ENCODE measurements at places on chromosomes 6 and 20.

- DNase-seq, result no peak
Measured at GRCh38 chr6:32175322-32175710, 568 bp downstream of the AGPAT1 start.

GRCh38 chr6:93417421-93418013, 1.8 kb downstream of the EPHA7 start:
- DNase-seq, result no peak

- no peak for DNase-seq
Measured at GRCh38 chr20:4081421-4081820, 66.1 kb upstream of the RNF24 start.

- DNase-seq, result peak; percentile 42
Measured at GRCh38 chr6:168152306-168152963, 73.4 kb upstream of the FRMD1 start.

- DNase-seq, result peak; percentile 52
Measured at GRCh38 chr6:75334266-75335040, 49.9 kb upstream of the TMEM30A start.

- no peak for DNase-seq
Measured at GRCh38 chr6:45595010-45595851, 217.5 kb upstream of the SUPT3H start.

DNA sequence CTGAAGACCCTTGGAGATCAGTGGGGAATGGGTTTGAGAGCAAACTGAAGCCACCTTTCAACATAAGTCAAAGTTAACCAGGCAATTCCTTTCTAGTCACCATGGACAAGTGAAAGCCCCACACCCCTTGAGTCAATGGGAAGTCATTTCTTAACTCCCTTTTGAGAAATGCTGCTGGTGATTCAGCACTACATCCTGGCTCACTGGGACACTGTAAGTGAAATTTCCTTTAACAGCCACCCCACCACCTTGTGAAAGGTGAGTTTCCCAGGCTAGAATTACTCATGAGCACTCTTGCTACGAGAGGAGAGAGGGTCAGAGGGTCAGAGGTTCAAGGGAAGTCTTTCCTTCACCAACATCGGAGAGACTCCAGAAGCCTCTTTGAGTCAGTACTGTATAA, 93.3 kb upstream of the MARCKS start:
- DNase-seq, result peak; percentile 17

DNA sequence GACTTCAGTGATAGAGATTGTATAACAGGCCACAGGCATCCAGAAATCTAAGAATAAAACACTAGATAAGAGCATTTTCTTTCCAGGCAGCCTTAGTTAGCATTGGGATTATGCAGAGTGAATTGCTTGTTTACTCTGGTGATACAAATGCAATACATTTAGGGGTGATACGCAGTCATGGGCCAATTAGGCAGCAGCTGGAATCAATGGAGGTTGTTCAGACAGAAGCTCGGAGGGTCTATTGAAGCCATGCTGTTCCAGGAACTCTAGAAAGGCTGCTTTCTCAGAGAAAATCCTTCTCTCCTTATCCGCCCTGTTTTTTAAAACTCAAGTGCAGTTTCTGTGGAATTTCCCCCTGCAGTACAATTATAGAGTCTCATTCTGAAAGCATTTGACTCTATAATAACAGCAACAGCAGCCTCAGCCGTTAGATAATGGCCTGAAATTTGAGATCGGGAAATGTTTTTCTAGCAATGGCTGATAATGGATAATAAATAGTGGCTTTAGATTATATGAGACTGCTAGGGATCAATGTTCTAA, 364.3 kb upstream of the HS3ST5 start:
- DNase-seq, result no peak

DNA sequence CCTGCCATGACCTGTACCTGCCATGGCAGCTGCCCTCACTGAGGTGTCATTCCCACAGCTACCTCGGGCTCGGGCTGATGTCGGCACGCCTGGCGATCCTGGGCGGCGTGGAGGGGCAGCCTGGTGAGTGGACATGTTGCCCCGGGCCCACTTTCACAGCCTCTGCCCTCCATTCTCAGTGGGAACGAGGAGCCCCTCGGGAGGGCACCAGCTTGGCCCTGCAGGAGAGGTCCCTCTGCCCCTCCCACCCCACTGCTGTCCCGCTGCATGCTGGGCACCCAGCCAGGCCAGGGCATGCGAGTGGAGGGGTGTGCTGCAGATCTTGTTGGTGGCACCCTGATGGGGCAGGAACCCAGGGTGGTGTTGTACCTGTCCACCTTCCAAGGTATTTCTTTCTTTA, 23.0 kb downstream of the ENTPD6 start:
- no peak for DNase-seq

DNA sequence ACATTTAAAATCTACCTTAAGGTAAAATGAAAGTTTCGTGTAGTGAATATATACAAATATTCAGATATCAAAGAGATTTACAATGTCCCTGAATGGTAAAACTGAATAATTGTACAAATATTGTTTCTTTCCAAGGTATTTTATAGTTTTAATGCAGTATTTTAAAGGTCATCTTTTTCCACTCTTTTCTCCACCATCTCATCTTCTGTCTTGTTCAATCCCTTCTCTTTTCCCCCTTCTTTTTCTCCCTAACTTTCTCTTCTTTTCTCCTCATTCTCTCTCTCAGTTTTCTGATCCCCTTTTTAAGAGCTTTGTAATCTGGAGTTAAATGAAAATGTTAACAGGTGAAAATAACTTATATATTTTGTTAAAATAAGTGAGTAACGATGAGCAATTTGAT, 126.9 kb downstream of the ADGRB3 start:
- no peak for DNase-seq

- DNase-seq, result no peak
Measured at GRCh38 chr20:63223121-63223825, 7.3 kb upstream of the YTHDF1 start.

GRCh38 chr6:131914967-131915751, 36.0 kb downstream of the CCN2 start:
- no peak for DNase-seq

DNA sequence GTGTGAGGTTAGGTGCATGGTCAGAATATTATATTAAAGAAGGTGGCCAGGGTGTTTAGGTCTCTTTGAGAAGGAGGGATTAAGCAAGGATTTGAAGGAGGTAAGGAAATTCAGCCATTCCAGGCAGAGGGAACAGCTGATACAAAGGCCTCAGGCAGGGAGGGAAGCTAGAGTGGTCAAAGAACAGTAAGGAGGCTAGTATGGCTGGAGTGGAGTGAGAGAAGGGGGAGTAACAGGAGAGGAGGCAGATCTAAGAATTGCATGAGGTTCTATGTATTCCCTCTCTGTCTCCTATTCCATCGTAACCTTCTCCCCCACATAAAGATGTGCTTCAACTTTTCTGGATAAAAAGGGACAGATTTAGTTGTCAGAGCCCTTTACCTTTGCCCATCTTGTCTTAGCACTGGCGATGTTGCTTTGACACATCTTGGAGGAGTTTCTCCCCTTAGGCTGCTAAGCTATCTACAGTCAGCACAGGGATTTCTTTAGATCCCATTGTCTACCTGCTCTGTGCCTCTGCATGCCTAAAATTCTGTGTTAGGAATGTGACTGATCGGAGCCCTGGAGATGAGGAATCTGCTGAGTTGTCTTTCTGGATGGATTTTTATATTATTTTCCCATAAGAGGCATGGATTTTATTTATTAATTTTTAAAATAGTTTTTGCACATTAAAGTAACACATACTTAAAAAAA, 59.9 kb downstream of the KLHL31 start:
- no peak for DNase-seq

GRCh38 chr20:32909451-32909850, 50.7 kb downstream of the EFCAB8 start:
- no peak for DNase-seq

GRCh38 chr20:52078289-52078688, 113.3 kb downstream of the ZFP64 start:
- no peak for DNase-seq

DNA sequence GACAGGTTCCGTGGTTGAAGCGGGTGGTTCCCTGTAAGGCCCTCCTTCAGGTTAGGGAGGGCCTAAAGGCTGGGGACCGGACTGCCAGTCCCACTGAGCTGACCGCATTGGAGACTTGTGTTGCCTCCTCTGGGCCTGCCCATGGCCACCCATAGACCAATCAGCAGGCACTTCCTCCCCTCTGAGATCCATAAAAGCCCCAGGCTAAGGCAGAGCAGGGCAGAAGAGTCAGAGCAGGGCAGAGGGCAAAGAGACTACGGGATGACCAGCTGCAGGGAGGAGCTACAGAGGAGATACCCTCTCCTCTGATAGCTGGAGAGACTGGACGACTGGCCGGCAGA, 537.4 kb downstream of the TENT5A start:
- no peak for DNase-seq

- DNase-seq, result no peak
Measured at GRCh38 chr6:82987416-82987815, 78.2 kb downstream of the UBE3D start.

- DNase-seq, result no peak
Measured at GRCh38 chr6:131231891-131232290, 96.6 kb downstream of the AKAP7 start.

DNA sequence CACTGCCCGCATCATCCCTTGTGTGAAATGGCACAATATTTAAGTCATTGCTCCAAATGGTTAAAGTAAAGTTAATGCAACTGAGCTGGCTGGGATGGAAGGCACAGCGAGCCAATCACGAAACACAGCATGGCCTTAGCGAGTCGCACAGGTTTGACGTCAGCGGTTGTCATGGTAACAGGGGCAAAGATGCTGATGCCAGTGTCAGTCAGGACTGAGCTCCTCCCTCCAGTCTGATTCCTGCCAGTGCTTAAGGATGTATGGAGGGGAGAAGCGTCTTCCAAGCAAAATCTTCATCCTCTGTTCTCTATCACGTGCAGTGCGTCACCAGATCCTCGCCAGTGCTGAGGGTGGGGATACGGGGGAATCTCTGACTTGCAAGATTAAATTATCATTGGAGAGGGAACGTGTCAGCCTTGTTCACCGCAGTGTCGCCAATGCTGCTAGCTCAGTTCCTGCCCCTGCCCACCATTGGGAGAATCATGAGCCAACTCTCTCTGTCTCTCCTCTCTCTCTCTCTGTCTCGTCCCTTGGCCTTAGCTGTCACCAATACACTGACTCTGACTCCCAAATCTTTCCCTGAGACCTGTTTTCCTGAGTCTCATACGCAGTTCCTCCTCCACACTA, 24.5 kb downstream of the TSPYL4 start:
- DNase-seq, result peak; percentile 65

- DNase-seq, result no peak
Measured at GRCh38 chr6:25105070-25105925, 169.5 kb upstream of the RIPOR2 start.

DNA sequence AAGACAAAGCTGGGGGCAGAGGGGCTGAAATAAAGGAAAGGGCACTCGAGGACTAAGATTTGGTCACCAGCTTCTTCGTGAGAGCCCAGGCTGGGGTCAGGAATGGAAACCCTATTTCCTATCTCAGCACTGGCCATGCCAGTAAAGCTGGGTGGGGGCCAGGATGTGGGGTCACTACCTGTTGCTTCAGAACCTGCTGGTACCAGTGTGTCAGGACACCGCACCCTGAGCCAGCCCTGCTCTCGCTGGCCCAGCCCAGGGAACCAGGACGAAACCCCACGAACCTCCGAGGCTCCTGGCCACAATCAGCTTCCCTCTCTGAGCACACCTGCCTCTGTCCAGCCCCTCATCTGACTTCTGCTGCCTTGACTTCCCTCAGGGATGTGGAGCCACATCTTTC, 2.1 kb downstream of the CDSN start:
- no peak for DNase-seq

Measured in GM04503 (cell line).